ENCODE measurements at places on chromosomes 11 and 22. TPM values are rescaled to one million over a fixed set of nuclear protein-coding genes. Genes with fewer than 3 reads are reported as not detected.

The TMEM225 gene
- total RNA-seq, result not detected

The CNIH2 gene
- total RNA-seq, result 1.0 TPM

- H3K4me1 ChIP-seq, result peaks cover 24% of the 10 kb centered on the region
- no peaks in the 10 kb centered on the region for H3K27me3 ChIP-seq
- no peak for DNase-seq
- H3K36me3 ChIP-seq, result no peaks in the 10 kb centered on the region
Observed at GRCh38 chr22:20243176-20243536, 25.0 kb downstream of the RTN4R start.

DNA sequence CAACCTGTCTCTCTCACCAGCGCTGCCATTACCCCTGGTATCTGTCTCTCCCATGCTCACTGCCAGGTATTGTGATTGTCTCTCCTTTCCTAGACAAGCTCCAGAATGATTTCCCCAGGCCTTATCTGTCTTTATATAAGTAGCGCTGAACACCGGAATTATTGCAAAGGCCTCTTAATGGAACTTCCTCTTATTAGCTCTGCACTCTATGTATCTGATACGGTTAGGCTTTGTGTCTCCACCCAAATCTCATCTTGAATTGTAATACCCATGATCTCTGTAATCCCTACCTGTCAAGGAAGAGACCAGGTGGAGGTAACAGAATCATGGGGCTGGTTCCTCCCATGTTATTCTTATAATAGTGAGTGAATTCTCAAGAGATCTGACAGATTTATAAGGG lies 39.3 kb downstream of the DDI1 start:
- H3K4me3 ChIP-seq, result no peak overlapping the region
- H3K27me3 ChIP-seq, result no peaks in the 10 kb centered on the region
- no peak overlapping the region for H3K27ac ChIP-seq
- H3K4me1 ChIP-seq, result no peaks in the 10 kb centered on the region

DNA sequence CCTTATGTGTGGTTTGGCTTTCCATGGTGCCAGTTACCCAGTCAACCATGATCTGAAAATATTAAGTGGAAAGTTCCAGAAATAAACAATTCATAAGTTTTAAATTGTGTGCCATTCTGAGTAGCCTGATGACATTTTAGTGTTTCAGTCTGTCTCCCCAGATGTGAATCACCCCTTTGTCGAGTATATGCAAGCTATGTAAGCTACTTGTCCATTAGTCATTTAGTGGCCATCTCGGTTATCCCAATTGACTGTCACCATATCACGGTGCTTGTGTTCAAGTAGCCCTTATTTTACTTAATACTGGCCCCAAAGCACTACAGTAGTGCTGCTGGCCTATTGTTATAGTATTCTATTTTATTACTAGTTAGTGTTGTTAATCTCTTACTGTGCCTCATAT lies 44.9 kb downstream of the ATG16L2 start:
- H3K27ac ChIP-seq, result no peak overlapping the region
- DNase-seq, result no peak
- no peaks in the 10 kb centered on the region for H3K4me1 ChIP-seq
- no peak overlapping the region for H3K4me3 ChIP-seq
- H3K36me3 ChIP-seq, result peaks cover 8% of the 10 kb centered on the region

DNA sequence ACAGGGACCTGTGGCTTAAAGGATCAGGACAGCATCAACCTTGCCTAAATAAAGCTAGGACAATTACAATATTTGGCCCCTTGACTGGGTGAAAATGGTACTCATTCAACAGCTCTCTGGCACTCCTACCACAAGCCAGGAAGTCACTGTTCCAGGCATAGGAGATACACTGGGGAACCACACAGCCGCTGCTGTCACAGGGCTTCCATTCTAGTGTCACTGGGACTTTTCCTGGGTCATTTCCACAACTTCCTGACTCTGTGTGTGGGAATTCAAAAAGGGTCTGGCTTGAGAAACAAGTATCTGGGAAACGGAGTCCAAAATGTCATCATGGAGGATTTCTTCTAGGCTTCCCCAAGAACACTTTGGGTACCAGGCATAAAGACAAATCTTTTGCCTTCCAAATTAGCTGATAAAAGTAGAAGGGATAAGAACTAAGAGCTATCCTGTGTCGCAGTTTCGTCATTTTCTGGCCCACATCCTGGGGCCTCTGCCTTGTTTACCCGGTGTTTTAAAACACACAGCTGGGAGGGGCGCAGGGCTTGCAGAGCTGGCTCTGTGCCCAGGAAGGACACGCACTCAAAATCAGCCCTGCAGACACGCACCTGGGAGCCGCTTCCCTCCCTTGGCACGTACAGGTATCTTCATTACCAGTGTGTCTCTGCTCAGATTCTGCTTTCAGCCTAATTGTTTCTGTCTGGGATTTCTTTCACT lies 38.0 kb downstream of the TMEM45B start:
- H3K4me1 ChIP-seq, result peaks cover 38% of the 10 kb centered on the region
- peak overlapping the region; percentile 92 for H3K27ac ChIP-seq
- no peaks in the 10 kb centered on the region for H3K27me3 ChIP-seq
- peak; percentile 91 for DNase-seq

- H3K36me3 ChIP-seq, result peaks cover 64% of the 10 kb centered on the region
- H3K27me3 ChIP-seq, result no peaks in the 10 kb centered on the region
- no peak for DNase-seq
- H3K27ac ChIP-seq, result no peak overlapping the region
- H3K4me1 ChIP-seq, result peaks cover 31% of the 10 kb centered on the region
Observed at GRCh38 chr11:14290422-14290821, 68.6 kb downstream of the RRAS2 start.
